Parietal lobe (tissue), 2 donors: ENCODE measurements at places on chromosomes 16 and 17. TPM values are rescaled to one million over a fixed set of nuclear protein-coding genes. Genes with fewer than 3 reads are reported as not detected.

Gene PPL
- 0.94 TPM for total RNA-seq

Gene IRX3
- not detected for total RNA-seq

Gene ABAT
- total RNA-seq: 119 TPM

Gene HIGD1B
- 1.3 TPM for total RNA-seq

Gene PRDM7
- total RNA-seq: not detected

Gene TBC1D3E
- total RNA-seq: not detected

Gene CRYBA1
- not detected for total RNA-seq

Gene SMPD3
- total RNA-seq: 107 TPM

Gene AOC2
- 2.5 TPM for total RNA-seq

Gene C16orf74
- total RNA-seq: 1.9 TPM

Gene CPHXL2
- total RNA-seq: not detected

Gene EFCAB5
- 4.1 TPM for total RNA-seq

Gene SLC6A2
- total RNA-seq: not detected

Gene KRT12
- total RNA-seq: not detected

Gene CHST5
- total RNA-seq: 0.94 TPM

Gene GAS2L2
- total RNA-seq: 0.31 TPM

Gene TAT
- total RNA-seq: not detected

Gene JPT1
- total RNA-seq: 451 TPM

Gene ZACN
- total RNA-seq: not detected

Gene CYLD
- 64.5 TPM for total RNA-seq

Gene EVI2B
- 0.63 TPM for total RNA-seq

Gene AURKB
- total RNA-seq: 10.0 TPM

Gene PHKB
- total RNA-seq: 248 TPM

Gene SHISA9
- total RNA-seq: 33.5 TPM

Gene SDR42E2
- not detected for total RNA-seq

Gene PIRT
- total RNA-seq: 0.63 TPM

Gene NRN1L
- total RNA-seq: not detected

Gene TM4SF5
- total RNA-seq: not detected

Gene KRTAP2-1
- total RNA-seq: not detected

Gene KRTAP9-8
- total RNA-seq: not detected

Gene NEUROD2
- total RNA-seq: 116 TPM

Gene CCDC43
- 38.2 TPM for total RNA-seq

Gene SLC47A1
- total RNA-seq: 1.6 TPM
